ENCODE measurements at places on chromosomes 7 and 10.
A peak's percentile ranks its signal among the peaks of the same experiment; 100 is the strongest.

GRCh38 chr10:122288262-122288661, 17.2 kb downstream of the BTBD16 start:
- no peak for DNase-seq

DNA sequence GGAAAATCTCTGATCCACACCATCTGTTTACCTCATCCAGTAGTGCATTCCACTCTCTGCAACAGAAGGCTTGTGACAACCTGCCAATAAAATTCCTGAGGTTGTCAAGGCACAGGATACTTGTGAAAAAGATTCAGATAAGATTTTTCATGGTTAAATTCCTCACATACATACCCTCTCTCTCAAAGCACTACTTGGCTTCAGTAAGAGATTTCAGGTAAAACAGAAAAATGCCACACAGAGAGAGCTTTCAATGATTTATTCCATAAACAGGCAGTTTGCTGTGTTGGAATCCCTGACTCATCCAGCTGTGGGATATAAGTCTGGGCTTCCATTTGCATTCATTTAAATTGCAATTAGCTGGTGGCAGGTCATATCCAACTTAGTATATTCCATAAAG, 99.7 kb upstream of the CAV2 start:
- peak; percentile 63 for DNase-seq

DNA sequence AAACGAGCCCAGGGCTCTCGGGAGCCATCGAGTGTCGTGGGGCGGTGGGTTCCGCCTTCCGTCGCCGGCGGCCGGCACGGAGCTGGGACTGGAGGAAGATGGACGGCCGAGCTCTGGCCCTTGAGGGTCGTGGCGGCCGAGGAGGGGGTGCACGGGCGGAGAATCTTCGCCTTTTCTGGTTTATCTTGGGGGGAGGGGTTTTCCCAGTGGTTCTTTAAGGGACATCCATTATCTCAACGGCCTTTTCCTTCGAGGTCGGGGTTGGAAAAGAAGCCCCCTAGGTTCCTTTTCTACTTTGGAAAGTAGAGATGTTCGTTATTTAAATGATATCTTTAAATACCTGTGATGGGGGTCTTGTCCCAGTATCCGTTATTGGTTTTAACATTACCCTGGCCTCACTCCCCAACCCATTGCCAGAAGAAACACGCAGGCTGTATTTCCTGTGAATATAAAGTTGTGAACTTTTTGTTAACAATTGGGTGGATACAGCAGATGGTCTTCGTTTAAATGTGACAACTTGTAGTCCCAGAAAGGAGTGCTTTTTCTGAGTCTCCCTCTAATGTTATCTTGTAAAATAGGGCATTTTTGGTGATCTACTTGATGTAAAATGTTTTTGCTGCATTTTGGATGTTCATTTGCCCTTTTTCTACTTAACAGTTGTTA, 765 bp downstream of the CCAR1 start:
- peak; percentile 28 for DNase-seq

- no peak for DNase-seq
Observed at GRCh38 chr7:124790645-124791044, 25.1 kb upstream of the GPR37 start.

GRCh38 chr10:49446031-49446430, 50.1 kb upstream of the DRGX start:
- peak; percentile 30 for DNase-seq

DNA sequence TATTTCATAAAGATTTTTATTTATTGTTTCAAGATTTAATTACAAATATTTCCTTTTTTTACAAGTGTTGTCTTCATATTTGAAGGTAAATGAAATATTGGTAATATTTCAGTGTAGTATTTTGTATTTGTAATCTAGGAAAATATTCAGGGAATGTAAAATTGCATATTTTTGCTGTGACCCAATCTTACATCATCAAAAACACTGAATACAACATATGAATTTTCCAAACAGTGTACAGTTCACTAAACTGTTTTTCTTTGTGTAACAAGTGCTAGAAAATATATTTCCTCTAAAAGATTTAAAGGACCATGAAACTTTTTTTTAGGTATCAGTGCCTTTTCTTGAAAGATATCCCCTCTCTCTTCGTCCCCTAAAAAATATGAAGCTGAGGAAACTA, 251.9 kb upstream of the KCND2 start:
- peak; percentile 12 for DNase-seq

GRCh38 chr7:108452707-108453106, 3.5 kb downstream of the NRCAM start:
- DNase-seq, result peak; percentile 51

DNA sequence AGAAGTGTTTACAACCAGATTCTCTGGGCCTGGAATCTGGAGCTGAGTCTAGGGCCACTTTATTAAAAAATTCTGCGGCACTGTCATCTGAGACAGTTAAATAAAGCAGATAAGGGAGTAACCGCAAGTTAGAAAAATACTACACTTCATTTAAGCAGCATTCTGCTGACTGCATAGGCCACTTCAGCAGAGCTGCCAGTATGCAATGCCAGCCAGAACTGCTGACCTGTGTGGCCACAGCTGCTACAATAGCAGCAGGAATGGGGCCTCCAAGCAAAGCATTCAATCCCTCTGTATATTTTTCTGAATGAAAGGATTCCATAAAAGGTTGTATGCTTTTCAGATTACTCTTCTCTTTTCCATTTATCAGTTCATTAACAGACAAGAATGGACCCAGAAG, 136.0 kb downstream of the COL28A1 start:
- DNase-seq, result no peak

DNA sequence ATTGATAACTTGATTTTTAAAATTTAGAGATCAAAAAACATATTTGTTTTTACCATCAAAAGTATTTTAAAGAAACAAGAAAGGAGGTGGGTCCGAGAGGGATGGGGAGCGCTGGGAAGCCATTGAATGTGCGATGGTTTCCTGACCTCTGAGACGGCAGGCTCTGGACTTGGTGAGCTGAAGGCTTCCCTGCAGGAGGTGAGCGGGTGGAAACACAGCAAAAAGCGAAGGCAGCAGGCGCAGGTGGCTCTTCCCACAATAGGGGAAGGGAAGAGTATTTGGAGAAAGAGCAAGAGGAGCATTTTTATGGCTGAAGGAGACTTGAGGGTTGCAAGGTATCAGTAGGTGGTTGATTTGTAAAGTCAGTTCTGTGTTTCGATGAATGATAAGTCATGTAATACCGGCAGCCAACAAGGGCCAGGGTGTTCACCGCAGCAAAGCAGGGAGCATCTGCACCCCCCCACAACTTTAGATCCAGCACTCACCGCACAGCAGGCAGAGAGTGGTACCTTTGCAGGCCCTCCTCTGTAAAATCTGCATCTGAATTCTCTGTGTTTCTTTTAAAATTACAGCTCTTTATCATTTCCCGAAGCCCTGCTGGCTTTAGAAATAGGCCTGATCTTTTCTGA, 10.5 kb downstream of the C10orf53 start:
- no peak for DNase-seq

- DNase-seq, result no peak
Observed at GRCh38 chr10:123548770-123549169, 117.4 kb upstream of the GPR26 start.

- DNase-seq, result peak; percentile 13
Observed at GRCh38 chr10:98848361-98848760, 387.3 kb downstream of the HPSE2 start.
